ENCODE measurements at places on chromosomes 12 and 14. TPM values are rescaled to one million over a fixed set of nuclear protein-coding genes. Genes with fewer than 3 reads are reported as not detected.
A peak's percentile ranks its signal among the peaks of the same experiment; 100 is the strongest.

The ANP32D gene
- polyA plus RNA-seq: not detected

The SDR9C7 gene
- polyA plus RNA-seq: 0.05 TPM

The SOAT2 gene
- 0.07 TPM for polyA plus RNA-seq

The CKB gene
- 843 TPM for polyA plus RNA-seq

The TSHR gene
- 0.07 TPM for polyA plus RNA-seq

The ZFP36L1 gene
- polyA plus RNA-seq: 45.2 TPM

DNA sequence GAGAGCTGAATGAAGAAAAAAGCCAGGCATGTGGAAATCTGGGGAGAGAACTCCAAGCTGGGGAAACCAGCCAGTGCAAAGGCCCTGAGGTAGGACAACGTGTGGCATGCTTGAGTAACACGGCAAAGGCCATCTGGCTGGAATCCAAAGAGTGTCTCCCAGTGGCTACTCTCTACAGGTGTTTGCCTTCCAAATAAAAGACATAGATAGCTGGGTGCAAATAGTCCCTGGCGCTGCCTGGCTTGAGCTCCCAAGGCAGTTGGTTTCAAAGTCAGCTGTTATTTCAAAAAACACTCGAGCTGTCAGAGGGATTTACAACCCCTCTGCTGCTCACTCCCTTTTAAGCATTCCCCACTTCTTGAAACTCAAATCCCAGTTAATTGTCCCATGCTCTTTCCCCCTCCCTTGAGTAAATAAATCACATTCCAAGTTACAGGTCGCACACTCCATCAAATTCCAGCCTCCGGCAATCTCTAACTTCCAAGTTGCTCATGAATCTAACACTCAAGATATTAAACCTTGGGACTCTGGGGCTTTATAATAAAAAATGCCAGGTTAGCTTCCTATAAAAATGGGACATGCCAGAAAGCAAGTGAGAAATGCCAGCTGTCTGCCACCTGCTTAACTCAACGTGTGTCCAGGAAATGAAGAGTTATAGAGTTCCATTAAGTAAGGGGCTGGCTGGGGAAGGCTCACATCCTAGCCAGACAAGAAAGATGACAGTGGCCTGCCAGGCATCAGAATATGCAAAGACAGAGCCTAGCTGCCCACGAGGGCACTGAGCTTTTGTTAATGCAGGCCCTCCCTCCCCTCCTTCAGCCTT is 133.6 kb upstream of the NOS1 start:
- DNase-seq: no peak

DNA sequence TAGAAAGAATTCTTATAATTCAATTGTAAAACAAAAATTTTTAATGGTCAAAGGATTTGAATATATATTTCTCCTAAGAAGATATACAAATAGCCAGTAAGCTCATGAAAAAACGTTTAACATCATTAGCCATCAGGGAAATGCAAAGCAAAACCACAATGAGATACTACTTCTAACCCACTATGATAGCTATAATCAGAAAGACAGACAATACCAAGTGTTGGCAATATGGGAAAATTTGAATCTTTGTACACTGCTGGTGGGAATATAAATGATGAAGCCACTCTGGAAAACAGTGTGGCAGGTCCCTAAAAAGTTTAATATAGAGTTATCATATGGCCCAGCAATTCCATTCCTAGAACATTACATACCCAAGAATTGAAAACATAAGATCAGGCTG is 25.4 kb downstream of the RALGAPA1 start:
- DNase-seq: no peak

GRCh38 chr12:109169262-109169661 is 52.9 kb downstream of the ACACB start:
- no peak for DNase-seq

- no peak for DNase-seq
Observed at GRCh38 chr14:100348253-100348729, 25.2 kb downstream of the SLC25A47 start.

DNA sequence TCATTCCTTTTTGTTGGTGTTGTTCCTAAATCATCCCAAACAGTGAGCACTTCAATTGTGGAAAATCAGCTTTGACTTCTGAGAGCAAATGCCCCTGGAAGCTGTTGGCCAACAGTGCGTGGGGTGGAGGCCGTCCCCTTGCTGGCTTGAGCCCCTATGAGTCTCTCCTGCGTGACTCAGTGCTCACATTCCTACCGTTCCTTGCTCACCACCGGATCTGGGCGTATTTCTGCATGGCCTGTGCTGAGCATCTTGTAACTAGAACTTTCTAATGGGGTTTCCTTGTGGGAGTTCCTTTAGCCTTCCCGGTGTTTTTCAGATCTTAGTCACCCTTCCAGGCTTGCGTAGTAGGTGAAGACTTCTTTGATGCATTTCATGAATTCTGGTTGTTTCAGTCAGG is 14.7 kb downstream of the SERPINA1 start:
- no peak for DNase-seq

DNA sequence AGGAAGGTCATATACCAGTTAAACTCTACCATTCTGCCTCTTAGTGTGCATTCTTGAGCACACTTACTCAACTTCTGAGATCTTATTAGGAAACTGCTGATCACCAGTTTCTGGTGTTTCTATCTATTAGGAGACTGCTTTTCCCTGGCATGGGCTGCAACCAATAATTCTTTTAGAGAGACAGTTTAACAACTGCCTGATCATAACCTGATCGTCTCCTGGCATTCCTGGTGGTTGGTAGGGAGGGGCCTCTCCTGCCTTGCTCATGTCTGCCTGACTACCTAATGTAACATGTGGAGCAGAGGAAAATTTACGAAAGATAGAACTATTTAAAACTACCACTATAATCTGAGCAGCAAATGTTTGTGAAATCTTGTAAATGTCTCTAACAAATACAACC is 75.3 kb upstream of the MGAT4C start:
- no peak for DNase-seq

GRCh38 chr14:68191567-68192321 is 372.2 kb downstream of the RAD51B start:
- DNase-seq: no peak

DNA sequence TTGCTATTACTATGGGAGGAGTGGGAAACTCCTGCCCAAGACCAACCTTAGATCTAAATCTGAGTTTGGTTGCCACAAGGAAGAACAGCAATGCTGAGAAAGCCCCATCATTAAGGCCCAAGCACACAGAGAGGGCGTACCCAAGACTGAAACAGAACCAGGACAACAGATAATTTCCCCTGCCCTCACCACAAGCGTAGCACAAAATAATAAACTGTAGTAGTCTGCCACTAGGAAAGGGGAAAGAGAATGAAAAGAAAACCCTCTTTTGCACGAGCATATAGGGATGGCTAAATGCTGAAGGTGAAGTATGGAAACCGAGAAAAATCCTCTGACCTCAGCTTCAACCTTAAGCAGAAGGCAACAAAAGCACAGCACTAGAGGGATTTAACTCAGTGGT is 76.5 kb upstream of the DHRS4 start:
- no peak for DNase-seq

GRCh38 chr14:106455026-106455425 is 928.6 kb downstream of the TMEM121 start:
- no peak for DNase-seq

DNA sequence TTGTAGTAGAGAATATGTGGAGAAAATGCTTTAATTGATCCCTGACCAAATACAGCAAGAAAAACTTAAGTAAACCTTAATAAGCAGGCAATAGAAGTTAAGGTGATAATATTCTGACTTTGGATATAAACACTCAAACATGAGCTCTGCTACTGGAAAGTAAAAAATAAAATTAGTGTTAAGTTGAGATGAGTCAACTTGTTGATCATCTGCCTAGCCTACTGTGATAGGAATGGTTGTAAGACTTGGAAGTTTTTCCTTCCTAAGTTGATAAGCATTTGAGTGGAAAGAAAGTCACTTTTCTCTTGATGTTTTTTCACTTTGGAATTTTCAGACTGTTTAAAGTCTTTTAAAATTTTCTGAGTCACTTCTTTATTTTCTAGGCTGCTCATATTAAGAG is 26.0 kb downstream of the ADIPOR2 start:
- no peak for DNase-seq

DNA sequence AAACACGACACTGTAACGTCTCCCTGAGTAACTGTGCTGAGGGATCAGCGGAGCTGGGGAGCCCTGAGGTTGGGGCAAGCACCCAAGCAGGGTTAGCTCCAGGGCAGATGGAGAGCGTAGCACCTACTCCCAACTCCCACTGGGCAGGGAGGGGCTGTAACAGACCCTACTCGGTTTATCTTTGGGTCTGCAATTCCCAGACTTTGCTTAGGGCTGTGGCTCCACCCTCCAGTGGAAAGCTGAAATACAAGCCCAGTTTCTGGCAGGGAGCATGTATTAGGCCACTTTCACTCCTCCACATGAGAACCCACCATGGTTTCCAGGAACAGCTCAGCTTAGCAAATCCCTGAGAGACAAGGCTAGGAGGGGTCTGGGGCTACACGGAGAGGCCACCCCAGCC is 17.3 kb upstream of the TC2N start:
- DNase-seq: peak; percentile 69

DNA sequence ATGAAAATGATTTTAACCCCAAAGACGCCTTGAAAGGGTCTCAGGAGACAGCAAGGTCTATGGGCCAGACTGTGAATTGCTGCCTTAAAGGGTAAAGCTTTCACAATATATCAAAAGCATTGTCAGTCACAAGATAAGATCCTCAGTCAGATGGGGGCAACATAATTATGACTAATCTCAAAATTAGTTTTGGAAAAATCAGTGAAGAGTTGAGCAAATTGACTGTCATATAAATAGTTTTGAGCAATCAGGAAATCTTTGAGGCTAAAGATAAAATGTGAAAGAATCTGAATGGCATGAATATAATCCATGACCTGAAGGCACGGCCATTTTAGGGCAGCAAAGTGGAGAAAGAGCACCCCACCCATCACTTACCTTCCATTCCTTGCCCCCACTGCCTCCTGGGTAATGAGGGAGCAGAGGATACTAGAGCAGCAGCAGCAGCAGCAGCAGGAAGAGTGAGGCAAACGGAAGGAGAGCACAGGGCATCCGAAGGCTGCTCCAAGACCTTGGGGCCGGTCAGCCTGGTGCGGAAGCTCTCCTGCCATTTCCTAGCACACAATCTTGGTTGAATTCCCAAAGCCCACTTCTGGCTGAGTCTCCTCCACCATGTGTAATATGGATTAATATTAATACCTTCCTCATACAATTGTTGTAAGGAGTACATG is 7.0 kb downstream of the STON2 start:
- no peak for DNase-seq

GRCh38 chr12:59620326-59620725 is 24.5 kb downstream of the SLC16A7 start:
- no peak for DNase-seq

- DNase-seq: no peak
Observed at GRCh38 chr12:103824845-103825244, 16.2 kb downstream of the NT5DC3 start.

DNA sequence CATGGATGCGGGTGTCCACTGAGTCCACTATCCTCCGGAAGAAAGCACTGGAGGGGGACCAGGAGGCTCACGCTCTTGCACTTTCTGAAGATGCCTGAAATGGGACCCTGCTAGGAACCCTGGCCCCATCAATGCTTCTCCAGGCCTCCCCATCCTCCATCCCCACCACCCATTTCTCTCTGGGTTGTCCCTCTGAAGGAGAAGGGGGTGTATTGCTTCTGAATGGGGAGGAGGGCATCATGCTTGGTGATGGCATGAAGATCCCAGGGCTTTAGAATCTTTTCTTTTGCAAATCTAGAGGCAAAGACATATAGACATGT is 681 bp upstream of the JPH4 start:
- no peak for DNase-seq

DNA sequence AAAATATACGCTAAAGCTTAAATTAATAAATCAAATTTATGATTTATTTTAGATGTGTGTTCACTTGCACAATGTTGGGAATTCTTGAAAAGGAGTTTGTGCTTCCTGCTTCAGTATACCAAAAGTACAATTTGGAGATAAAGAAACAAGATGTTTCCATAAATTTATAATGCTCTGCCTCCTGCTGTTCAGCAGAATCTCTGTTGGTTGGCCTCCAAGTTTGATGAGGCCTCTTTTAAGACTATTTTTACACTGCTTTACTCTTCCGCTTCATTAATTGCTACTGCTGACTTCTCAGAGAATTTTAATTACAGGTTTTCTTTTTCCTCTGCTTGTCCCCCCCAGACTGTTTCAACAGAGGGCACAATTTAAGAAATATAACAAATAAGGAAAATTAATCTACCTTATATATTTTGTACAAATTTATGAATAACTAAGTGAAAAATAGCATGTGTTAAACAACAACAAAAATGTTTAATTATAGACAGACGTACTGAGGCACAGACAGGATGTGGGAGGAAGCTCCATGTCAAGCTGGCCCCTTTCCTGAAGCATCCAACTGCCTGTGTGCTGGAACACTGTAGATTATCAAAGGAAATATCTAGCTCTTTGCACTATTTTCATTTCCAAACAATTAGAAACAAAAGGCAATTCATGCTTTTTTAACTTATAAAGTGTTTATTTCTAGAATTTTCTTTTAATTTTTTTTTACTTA is 83.9 kb downstream of the PIK3C2G start:
- DNase-seq: no peak

- no peak for DNase-seq
Observed at GRCh38 chr12:5455045-5455444, 23.1 kb downstream of the NTF3 start.

DNA sequence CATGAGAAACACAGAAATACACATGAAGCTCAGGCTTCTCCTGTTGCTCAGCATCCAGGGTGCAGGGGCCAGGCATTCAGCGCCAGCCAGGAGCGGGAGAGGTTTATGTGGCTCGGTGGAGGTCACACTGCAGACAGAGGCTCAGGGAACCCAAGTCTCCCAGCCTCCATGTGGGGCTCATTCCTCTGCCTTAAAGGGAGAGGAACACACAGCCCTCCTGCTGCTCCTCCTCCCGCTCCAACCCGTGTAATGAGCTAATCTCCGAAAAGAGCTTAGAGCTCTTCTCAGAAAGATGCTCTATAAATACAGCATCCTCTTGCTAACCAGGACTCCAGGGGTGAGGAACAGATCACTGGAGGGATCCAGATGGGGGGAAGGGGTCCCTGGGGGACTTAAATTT is 28.2 kb downstream of the FGF6 start:
- DNase-seq: no peak

DNA sequence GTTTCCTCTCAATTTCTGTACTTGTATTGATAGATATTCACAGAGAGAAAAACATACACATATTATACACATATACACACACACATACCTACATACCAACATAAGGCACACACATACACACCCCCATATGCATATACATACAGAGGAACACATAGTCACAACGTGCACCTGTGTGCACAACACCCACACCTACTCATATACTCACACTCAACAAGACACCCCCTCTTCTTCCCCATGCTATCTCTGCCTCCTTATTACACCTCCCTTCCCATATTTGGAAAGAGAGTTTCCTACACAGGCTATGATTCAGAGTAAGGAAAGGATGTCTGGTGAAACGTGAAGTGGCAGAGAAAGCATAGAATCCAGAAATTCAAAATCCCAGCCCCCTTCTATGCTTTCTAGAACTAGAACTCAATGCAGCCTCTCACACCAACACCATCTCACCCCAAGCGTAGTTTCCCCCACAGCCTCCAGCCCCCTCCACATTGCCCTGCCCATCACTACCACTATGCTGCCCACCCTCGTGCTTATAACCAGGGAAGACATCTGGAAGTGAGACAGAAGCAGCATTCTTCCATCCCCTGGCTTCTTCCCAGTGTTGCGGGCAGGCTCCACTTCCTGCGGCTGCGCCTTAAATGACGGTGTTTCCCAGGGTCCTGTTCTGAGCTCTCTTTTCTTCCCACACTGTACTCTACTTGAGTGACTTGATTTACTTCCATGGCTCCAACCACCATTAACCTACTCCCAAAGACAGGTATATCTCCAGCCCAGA is 2.4 kb downstream of the RNASE8 start:
- DNase-seq: no peak
